ENCODE measurements at places on chromosomes 4 and X. TPM values are rescaled to one million over a fixed set of nuclear protein-coding genes. Genes with fewer than 3 reads are reported as not detected.
A peak's percentile ranks its signal among the peaks of the same experiment; 100 is the strongest.

The SSX1 gene
- not detected for total RNA-seq

The HTR2C gene
- not detected for total RNA-seq

GRCh38 chr4:57194068-57194611 lies 84.0 kb upstream of the IGFBP7 start:
- no peak for DNase-seq

DNA sequence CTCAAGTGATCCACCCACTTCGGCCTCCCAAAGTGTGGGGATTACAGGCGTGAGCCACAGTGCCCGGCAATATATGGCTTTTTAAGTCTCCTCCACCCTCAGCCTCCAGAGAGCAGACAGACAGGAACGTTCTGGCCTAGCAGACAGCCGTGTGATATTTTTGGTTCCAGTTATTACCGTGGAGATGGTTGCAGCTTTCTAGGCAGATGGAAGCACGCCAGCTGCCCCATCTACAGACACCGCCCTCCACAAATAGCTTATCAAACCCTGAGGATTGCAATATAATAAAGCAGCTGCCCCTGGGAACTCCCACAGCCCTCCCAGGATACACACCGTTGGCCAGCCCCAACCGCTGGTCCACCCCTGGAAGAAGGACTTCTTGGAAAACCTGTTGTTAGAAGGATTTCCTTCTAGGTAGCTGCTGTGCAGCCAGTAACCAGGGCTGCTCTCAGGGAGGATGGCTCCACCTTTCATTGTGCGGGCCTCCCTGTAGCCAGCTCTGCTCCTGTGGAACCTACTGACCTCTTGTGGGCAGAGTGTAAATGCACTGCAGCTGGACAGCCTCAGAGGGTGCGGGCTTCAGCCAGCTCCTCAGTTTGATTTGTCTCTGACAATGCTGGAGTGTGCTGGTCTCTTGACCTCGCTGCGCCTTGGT lies 44.0 kb downstream of the SLC25A5 start:
- DNase-seq = peak; percentile 62

GRCh38 chrX:8738588-8739189 lies 6.8 kb upstream of the ANOS1 start:
- peak; percentile 9 for DNase-seq

DNA sequence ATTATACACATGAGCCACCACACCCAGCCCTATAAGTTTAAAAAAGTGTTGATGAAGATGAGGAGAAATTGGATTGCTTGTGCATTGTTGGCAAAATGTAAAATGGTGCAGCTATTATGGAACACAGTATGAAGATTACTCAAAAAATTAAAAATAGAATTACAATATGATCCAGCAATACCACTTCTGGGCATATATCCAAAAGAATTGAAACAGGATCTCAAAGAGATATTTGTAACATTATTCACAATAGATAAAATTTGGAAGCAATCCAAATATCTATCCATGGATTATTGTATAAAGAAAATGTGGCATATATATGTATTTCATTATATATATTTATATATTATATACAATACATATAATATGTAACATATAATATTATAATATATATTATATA lies 515.6 kb upstream of the GNPDA2 start:
- no peak for DNase-seq

DNA sequence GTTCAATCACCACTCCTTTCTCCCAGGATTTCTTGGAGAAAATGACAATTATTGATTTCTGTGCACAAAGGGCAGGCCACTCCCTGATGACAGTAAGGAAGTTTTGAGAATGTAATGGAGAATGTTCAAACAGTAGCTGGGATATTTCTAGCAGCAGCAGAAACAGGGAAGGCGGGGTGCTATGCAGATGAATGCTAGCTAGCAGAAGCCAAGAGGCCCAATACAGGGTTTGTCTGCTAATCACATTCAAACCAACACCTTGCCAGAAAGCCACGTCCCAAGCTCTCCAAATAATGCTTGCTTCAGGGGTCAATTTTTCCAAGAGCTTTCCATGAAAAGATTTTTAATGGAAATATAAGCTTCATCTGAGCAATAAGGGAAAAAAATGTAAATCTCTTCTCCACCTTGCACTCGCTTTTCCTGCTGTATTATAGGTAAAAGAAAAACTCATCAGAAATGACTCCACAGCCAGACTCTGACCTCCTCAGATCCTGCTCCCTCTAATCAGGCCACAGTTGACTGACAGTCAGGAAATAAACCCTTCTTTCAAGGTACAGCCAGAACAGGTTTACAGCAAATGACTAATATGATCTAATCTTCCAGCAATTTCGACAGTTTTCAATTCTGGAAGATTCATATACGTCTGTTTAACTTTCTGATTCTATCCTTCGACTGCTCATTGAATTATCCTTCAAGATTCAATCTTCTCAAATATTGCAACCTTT lies 84.7 kb upstream of the PCDH19 start:
- DNase-seq = no peak

GRCh38 chrX:39161611-39162255 lies 360.5 kb downstream of the MID1IP1 start:
- no peak for DNase-seq

GRCh38 chr4:113832803-113833202 lies 71.3 kb upstream of the CAMK2D start:
- no peak for DNase-seq

- no peak for DNase-seq
These were observed 14.8 kb downstream of the INTS6L start for GRCh38 chrX:135535077-135535940.

All from OCI-LY7 (cell line).